GM19239 (cell line): ENCODE measurements at places on chromosomes 13 and 19.

GRCh38 chr13:92842145-92842544 is 384.5 kb upstream of the GPC6 start:
- DNase-seq = no peak

GRCh38 chr19:31483226-31483857 is 134.1 kb upstream of the TSHZ3 start:
- DNase-seq = no peak

DNA sequence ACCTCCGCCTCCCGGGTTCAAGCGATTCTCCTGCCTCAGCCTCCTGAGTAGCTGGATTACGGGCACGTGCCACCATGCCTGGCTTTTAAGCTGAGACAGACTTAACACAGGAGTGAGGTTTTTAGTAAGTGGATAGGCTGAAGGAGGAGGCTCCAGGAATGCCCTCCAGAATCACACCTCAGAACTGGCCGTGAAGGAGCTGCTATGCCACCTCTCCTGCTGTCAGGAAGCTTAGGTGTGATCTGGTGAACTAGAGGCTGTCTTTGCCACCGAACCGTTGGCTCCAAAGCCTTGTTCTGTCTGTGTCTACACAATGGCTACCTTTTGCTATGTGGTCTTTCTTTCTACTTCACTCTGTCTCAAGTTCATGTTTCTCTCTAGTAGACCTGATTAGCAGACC is 4.2 kb downstream of the PDCD2L start:
- DNase-seq = no peak

- no peak for DNase-seq
These were observed 1366.1 kb downstream of the PCDH9 start for GRCh38 chr13:65864039-65864438.

GRCh38 chr19:42284591-42285341 is 15.7 kb downstream of the CIC start:
- DNase-seq = no peak

DNA sequence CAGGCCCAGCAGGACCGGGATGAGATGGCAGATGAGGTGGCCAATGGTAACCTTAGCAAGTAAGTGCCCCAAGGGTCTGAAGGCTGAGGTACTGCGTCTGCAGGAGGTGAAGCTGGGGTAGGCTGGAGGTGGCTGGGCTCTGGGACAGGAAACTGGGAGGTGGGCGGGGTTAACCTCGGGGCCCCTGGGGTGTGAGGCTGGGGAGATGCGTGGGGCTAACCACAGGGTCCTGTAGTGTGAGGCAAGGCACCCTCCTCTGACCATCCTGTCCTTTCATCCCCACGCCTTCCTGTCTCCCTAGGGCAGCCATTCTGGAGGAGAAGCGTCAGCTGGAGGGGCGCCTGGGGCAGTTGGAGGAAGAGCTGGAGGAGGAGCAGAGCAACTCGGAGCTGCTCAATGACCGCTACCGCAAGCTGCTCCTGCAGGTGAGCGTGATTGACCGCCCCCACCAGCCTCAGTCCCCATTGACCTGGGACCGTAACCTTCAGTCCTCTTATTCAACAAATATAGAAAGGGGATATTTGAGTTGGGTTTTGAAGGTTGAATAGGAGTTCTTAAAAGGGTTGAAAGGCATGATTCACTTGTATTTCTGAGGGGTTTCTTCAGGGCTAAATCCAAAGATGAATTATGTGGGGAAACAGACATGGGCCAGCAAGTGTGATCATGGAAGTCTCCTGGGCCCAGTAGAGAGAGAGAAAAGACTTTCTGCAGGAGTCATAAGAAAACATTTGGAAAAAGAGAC is 35.7 kb downstream of the KCNC3 start:
- no peak for DNase-seq

DNA sequence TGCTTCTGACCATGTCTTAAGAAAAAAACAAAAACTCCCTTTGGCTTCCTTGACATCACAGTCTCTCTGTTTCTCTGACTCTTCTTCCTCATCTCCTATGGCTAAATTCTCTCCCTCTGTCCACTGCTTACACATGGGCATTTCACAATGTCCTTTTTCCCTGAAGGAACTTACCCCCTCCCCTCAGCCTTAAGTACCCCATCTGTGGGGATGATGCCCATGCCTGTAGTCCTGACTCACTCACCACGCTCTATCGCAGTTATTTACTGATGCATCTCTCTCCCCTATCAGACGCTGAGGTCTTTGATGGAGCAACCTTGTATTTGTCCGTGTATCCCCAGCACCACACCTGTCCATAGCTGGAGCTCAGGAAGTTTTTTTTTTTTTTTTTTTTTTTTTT is 32.4 kb downstream of the ACTN4 start:
- no peak for DNase-seq

DNA sequence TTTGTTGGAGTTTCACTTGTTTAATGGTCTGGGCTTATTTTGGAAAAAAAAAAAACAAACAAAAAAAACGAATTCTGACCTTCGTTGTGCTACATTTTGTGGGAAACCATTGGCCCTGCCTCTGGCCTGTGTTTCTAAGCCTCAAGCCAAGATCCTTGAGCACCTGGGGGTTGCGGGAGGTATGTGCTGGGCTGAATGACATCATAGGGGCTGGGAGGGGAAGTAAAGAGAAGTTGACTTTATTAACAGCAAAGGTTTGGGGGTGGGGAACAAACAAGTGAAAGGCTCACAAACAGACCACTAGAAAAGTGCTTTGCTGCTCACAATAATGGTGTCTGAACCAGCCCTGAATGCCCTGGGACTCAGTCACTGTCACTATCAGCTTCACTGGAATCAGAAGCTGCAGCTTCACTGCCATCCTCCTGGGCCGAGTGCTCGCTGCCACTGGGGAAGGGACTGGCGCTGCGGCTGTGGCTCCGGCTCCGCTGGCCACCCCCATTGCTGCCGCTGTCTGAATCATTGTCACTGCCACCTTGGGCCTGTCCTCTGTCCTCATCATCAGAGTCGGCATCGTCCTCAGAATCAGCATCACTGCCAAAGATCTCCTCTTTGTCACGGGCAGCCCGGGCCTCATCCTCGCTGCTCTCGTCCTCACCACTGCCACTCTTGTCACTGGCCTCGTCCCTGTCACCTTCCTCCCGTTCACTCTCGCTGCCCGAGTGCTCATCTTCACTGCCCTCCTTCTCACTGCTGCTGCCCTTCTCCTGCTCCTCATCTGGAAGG is 5.1 kb downstream of the PAF1 start:
- no peak for DNase-seq

DNA sequence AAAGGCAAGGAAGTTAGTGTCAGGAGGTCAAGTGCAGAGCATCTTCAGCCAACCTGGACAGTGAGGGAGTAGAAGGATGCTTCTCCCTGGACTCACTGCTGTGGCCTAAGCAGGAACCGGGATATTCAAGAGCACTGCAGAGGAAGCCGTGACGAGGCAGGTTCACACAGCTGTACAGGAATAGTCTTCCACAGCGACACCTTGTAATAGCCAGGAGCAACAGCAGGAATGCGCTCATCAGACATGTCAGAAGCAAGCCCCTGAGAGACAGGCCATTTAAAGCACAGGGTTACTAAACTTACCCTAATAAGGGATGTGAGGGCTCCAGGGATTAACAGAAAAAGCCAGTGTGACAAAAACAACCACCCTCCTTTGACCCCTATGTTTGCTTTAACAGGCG is 3.5 kb upstream of the MED26 start:
- DNase-seq = no peak

DNA sequence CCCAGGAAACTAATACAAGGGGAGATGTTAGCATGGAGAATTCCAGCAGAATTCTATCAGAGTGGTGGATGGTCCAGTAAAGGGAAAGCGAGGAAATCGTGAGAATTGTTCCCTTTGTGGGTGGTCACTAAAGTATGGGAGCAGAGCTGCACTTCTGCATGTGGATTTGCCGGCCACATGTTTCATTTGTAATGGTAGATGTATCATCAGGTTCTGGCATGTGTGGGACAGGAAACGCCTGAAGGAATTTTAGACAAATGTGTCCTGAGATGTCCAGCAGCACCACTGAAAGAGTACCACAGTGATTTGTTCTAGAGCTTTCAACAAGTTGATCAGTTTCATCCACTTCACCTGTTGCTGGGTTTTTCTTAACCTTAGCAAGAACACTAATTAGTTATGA is 308.4 kb downstream of the SHISA2 start:
- no peak for DNase-seq

- no peak for DNase-seq
These were observed 22.9 kb downstream of the NAXD start for GRCh38 chr13:110638257-110638656.

GRCh38 chr19:29217616-29218015 is 4.7 kb upstream of the UQCRFS1 start:
- no peak for DNase-seq

DNA sequence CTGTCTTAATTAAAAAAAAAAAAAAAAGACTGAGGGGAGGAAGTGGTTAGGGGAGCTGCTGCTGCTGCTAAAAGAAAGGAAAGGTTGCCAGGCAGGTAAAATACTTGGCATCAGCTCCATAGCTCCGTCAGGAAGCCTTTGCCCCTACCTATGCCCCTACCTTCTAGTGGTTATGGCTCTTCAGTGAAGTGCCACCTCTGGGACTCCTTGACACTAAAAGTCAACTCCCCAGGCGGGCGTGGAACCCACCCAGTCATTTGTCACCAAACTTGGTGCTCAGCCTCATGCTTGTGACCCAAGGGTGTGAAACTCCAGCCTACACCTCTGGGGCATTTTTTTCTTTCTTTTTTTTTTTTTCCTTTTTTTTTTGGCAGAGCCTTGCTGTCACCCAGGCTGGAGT is 4.9 kb upstream of the NECTIN2 start:
- no peak for DNase-seq

- no peak for DNase-seq
These were observed 489 bp downstream of the CCNE1 start for GRCh38 chr19:29812080-29812880.

- no peak for DNase-seq
These were observed 21.1 kb upstream of the POMP start for GRCh38 chr13:28637714-28638355.

- no peak for DNase-seq
These were observed 277.8 kb downstream of the ABCC4 start for GRCh38 chr13:95023405-95023804.

- no peak for DNase-seq
These were observed 604 bp downstream of the THSD1 start for GRCh38 chr13:52405369-52405766.

GRCh38 chr13:45607931-45608330 is 7.6 kb downstream of the ERICH6B start:
- DNase-seq = no peak

- no peak for DNase-seq
These were observed 63.9 kb upstream of the DOCK9 start for GRCh38 chr13:99041788-99042187.

GRCh38 chr19:1880611-1881392 is 4.5 kb downstream of the ABHD17A start:
- DNase-seq = no peak

DNA sequence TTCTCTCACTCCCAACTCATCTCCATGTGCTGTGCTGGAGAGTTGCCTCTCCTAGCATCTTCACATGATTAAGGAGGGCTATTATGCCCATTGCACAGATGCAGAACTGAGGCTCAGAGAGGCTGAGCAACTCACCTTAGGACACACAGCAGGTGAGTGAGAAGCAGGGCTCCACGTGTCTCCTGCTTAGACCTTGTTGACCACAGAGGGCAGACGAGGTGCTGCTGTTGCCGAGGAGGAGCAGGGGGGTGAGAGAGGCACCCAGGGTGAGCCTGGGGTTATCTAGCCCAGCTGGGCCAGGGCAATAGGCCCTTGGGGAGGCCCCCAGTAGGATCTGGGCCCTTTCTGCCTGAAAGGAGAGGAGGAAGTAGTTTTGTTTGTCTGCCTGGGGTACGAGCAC is 2.4 kb upstream of the HSH2D start:
- DNase-seq = peak; percentile 39

GRCh38 chr19:48318286-48318987 is 6.9 kb upstream of the EMP3 start:
- DNase-seq = no peak

GRCh38 chr13:50990818-50991506 is 81.4 kb downstream of the RNASEH2B start:
- DNase-seq = no peak

- no peak for DNase-seq
These were observed 6.0 kb upstream of the CCDC97 start for GRCh38 chr19:41303954-41304353.

- no peak for DNase-seq
These were observed 25.2 kb upstream of the ZNF845 start for GRCh38 chr19:53308339-53308811.

GRCh38 chr19:32868206-32868950 is 1.2 kb downstream of the SLC7A9 start:
- DNase-seq = no peak

GRCh38 chr19:17054746-17055145 is 20.5 kb downstream of the HAUS8 start:
- no peak for DNase-seq

GRCh38 chr13:47166336-47166735 is 269.5 kb upstream of the HTR2A start:
- no peak for DNase-seq

DNA sequence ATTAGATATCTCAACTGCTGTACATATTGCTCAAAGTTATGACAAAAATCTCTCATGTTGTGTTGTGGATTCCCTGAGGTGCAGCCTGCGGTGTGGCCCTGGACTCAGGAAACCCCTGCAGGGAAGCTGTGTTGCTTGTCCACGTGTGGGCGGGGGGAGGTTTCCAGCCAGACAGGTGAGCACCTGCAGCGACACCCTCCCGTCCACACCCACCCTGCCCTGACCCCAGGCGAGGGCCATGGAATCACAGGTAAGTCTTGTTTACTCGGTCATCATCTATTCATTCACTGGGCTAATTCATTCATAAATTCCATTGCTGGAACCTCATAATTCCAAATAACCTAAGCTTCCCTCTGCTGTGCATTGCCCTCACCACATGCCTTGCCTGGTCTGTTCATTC is 14.1 kb downstream of the PLPP2 start:
- DNase-seq = no peak

DNA sequence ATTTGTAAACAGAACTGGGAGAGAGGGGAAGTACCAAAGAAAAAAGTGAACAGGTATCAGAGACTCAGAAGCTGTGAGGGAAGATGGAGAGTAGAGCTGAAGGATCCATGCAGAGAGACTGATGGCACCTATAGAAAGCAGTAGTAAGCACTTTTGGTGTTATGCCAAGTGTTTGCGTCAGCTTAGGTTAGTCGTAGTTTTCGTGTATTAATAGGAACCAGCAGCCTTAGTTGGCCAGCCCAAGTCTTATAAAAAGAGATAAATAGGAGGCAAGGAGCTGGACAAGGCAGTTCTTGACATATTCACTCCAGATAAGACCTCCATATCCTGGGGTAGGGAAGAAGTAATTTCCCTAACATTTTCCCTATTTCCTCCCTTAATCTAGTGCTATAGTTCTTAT is 214.2 kb downstream of the OXGR1 start:
- no peak for DNase-seq

DNA sequence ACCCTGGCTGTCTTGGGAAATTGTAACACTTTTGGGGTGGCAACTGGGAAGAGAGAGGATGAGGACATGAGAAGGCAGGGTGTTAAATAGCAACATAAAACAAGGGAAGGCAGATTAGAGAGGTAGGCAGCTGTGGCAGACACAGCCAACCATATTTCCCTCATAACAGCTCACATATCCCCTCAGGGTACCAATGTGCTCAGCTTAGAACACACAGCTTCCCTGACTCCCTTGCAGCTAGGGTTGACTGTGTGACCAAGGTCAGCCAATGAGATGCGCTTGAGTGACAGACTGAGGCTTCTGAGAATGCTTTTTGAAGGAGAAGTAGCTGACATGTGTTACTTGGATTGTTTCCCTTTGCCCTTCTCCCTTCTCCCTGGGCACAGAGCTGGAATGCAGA is 28.8 kb upstream of the SPATA13 start:
- DNase-seq = no peak

GRCh38 chr19:14149509-14149994 is 13.2 kb upstream of the ASF1B start:
- no peak for DNase-seq

GRCh38 chr19:52142001-52142595 is 2.4 kb upstream of the ZNF616 start:
- DNase-seq = no peak
